ENCODE measurements at places on chromosomes 4 and X. TPM values are rescaled to one million over a fixed set of nuclear protein-coding genes. Genes with fewer than 3 reads are reported as not detected.

SFRP2 gene
- 0.54 TPM for total RNA-seq

FDCSP gene
- not detected for total RNA-seq

PLA2G12A gene
- 16.4 TPM for total RNA-seq

EFHC2 gene
- total RNA-seq: not detected

AWAT2 gene
- total RNA-seq: not detected

SH2D1A gene
- not detected for total RNA-seq

ZNF280C gene
- 13.0 TPM for total RNA-seq

NLGN4X gene
- total RNA-seq: 40.9 TPM

MAOB gene
- not detected for total RNA-seq

MAGEE2 gene
- not detected for total RNA-seq

ESX1 gene
- total RNA-seq: not detected

XK gene
- total RNA-seq: 7.4 TPM

CCDC120 gene
- 17.6 TPM for total RNA-seq

FAM47A gene
- not detected for total RNA-seq

BGN gene
- total RNA-seq: 0.56 TPM

TNIP3 gene
- total RNA-seq: not detected

SSX4 gene
- total RNA-seq: 0.71 TPM

HMX1 gene
- 1.7 TPM for total RNA-seq

GPR50 gene
- 0.42 TPM for total RNA-seq

GLUD2 gene
- 0.27 TPM for total RNA-seq

PDCL2 gene
- total RNA-seq: not detected

PRR32 gene
- total RNA-seq: not detected

NDUFA1 gene
- 61.6 TPM for total RNA-seq

MAGEH1 gene
- 29.8 TPM for total RNA-seq

USP17L30 gene
- not detected for total RNA-seq

PAK3 gene
- total RNA-seq: 31.5 TPM
